ENCODE measurements at places on chromosomes 5 and 9. TPM values are rescaled to one million over a fixed set of nuclear protein-coding genes. Genes with fewer than 3 reads are reported as not detected.
A peak's percentile ranks its signal among the peaks of the same experiment; 100 is the strongest.

- no peak for DNase-seq
These were observed 135.2 kb downstream of the MPDZ start for GRCh38 chr9:13144166-13144775.

GRCh38 chr9:113341712-113342410 lies 1.8 kb upstream of the WDR31 start:
- DNase-seq = peak; percentile 40

DNA sequence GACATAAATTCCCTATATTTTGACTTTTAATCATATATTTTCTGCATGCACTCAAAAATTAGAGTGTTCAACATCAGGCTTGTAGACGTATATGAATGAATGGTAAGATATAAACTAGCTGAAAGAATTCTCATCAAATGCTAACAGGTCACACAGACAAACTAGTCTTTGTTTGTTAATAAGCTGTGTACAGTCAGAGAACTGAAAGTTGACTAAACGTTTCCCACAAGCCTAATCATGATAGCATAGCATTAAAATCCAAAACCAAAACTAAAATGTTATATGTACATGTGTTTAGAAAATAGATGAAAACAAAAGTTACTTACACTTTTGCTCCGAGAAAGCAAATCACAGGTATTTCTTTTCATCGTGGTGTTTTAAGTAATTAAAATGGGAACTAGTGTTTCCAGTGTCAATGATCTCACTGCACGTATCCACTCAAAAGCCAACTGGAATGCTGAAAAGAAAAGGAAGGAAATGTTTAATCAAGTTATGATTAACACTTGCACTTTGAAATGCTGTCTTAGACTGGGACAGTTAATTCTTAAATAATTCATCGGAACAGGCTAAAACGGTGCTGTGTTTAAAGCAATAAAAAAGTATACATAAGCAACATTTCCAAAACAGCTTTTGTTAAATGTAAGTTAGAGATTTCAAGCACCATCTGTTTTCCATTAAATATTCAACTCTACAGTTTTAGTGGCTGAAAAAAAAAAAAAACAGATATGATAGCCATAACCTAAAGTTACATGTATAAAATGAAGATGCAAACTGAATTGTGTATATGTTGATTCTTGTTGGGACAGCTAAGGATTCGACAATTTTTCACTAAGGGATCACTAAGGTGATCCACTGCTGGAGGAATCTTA lies 291.9 kb upstream of the PDE4D start:
- DNase-seq = no peak

GRCh38 chr9:132663117-132663516 lies 6.7 kb downstream of the DDX31 start:
- no peak for DNase-seq

DNA sequence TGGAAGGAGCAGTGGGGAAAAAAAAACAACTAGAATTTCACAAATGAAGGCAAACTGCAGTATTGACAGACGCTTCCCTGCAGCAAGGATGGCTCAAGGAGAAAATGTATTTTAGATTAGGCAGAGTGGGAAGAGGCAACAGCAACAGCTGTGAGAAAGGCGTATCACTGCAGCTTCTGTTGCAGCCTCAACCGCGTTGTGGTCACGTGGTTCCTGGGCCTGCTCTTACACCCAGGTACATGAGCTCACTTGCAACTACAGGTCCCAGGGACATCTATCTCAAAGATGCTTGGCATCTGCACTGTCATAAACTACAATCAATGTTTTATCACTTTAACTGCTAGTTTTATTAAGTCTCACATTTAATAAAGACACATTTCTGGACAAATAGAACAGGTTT lies 36.0 kb upstream of the GOLM1 start:
- DNase-seq = no peak

DNA sequence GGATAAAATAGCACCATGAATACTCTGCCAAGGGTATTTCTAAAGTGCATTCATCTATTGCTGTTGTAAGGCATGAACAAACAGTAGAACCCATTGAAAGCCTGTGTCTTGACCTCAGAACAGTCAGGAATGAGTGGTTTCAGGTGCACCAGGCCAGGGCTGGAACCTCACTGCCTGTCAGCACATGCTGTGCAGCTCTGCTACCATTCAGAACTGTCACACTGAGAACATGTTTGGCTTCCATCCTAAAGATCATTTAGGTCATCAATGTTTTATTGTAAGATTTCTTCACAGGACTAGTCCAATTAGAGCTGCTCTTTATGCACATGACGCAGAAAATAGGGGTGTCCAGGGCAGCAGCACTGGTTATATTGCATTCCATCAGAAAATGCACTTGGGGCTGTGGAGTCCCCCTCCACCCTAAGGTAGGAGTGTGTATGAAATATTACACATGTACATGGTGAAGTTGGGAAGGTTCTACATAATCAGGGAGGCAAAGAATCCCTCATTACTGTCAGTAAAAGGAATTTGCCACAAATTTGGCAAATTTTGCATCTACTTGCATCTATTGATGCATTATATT lies 408.0 kb downstream of the CTNND2 start:
- no peak for DNase-seq

- no peak for DNase-seq
These were observed 29.8 kb downstream of the ANKS6 start for GRCh38 chr9:98766586-98766985.

DNA sequence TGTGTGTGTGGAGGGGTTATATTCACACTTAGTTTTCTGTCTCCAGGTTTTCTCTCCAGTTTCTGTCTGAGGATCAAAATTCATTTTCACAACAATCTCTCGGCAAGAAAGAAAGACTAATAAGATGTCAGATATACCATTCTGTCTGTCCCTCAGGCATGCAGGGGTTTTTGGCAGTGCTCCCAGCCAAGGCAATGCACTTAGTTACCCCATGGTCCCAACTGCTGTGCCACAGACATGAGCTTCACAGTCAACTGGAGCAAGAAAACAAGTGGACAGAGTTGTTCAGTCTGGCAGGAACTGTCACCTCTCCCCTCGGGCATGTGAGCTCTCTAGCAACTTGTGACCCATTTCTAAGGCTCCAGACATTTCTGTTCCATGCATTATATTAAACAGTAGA lies 101.7 kb upstream of the LHFPL2 start:
- DNase-seq = no peak

DNA sequence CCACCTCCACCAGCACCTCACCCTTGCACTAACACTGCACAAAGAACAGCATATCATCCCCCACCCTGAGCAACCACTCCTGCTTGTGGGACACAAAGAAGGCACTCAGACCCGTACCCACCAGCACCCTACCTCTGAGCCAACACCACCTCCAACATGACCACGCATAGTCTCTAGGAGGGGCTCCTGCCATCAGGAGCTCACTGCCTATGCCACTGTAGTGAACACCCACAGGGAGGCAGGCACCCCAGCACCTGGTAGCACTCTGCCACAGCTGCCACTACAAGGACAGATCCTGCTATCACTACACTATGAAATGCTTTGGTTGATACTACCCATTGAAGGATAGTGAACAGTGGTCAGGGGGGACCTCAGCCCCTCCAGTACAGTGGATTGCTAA lies 395.6 kb upstream of the GRAMD2B start:
- DNase-seq = no peak

DNA sequence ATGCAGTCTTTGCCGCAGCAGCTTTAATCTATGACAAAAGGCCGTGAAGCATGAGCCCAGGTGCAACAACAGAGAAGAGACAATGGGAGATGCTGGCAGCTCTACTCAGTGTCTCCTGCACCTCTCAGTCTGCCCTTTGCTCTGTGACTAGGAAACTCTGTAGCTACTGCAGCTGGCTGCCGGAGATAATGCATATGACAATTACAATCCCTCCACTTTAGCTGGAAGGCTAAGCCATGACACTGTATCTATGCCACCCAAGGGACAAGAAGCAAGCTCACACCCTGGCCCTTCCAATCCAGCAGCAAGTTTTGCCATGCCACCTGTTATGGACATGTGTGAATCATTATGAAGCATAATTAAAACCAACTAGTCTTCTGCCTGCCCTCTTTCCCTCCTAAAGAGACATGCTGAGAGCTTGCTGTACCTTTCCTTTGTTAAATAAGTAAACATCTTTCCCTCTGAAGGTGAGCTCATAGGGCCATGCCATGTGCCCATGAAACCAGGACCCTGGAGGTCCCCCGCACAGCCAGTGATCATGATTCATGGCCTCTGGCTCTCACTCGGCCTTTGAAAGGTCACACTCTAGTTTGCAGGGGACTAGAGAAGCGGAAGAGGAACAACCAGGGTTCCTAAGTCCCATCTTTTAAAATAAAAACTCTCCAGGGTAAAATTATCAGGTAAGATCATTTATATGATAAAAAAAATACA lies 219.4 kb downstream of the SPOCK1 start:
- no peak for DNase-seq

- DNase-seq = no peak
These were observed 237.0 kb downstream of the KIF4B start for GRCh38 chr5:155250596-155250995.

GRCh38 chr9:133460405-133461175 lies 812 bp downstream of the CACFD1 start:
- peak; percentile 78 for DNase-seq

DNA sequence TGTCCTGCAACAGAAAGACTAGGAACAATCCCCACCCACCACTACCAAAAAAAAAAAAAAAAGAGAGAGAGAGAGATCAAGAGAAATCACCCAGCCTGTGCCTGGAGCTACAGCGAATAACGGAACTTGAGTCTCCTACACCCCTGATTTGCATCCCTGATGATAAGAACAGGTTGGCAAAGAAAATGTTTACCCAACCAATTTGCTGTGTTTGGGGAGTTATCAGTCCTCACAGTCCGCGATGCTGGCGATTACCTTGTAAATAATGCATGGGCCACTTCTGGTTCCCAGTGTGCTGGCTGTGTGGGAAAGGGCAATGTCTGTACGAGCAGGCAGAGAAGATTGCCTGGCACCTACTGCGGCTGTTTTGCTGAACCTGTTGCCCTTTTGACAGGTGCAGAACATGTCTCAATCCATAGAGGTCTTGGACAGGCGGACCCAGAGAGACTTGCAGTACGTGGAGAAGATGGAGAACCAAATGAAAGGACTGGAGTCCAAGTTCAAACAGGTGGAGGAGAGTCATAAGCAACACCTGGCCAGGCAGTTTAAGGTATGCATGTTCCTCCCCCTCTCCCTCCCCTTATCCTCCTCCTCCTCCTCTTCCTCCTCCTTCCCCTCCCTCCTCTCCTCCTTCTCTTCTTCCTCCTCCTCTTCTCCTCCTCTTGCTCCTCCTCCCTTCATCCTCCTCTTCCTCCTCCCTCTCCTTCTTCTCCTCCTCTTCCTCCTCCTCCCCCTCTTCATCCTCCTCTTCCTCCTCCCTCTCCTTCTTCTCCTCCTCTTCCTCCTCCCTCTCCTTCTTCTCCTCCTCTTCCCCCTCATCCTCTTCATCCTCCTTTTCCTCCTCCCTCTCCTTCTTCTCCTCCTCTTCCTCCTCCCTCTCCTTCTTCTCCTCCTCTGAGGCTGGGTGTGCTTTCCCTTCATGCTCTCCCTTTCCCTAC lies 8.3 kb downstream of the OLFM1 start:
- no peak for DNase-seq

DNA sequence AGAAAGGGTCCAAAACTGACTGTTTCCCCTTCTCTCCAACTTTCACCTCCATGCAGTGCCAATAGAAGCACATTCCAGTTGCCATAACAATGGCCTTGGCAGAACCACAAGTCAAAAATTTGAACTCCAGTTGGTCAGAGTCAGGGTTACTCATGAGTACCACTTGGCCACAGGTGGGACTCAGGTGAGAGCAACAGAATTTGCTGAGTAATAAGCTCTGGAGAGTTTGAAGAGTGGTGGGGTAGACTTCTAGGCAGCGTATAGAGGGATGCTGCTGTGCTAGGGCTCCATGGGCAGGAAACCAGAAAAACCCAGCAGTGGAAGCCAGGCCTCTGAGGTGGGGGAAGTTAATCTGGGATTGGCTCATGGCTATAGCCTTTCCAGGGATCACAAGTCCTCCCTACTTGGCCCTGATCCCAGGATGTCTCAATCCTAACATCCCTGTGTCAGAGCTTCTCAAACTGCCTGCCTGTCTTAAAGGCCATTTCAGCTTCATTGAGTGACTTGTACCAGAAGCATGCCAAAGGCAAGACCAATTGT lies 30.2 kb downstream of the SNX18 start:
- DNase-seq = no peak

- no peak for DNase-seq
These were observed 55.5 kb upstream of the FST start for GRCh38 chr5:53424686-53425615.

DNA sequence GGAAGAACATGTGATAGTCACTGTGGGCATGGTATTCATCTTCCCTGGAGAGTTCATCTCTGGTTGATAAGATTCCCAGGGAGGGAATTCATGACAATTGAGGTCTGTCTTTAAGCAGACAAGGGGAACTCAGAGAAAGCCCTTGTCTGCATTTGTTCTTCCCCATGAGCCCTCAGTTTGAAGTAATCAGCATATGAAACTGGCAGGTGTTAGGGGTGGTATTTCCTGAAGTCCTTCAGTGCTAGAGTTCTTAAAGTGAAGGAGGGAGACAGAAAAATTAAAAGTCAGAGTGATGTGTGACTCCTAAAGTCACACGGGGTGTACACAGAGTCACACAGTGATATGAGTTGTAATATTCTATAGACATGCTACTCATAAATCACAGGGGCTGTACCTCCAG lies 60.6 kb upstream of the SYK start:
- no peak for DNase-seq

DNA sequence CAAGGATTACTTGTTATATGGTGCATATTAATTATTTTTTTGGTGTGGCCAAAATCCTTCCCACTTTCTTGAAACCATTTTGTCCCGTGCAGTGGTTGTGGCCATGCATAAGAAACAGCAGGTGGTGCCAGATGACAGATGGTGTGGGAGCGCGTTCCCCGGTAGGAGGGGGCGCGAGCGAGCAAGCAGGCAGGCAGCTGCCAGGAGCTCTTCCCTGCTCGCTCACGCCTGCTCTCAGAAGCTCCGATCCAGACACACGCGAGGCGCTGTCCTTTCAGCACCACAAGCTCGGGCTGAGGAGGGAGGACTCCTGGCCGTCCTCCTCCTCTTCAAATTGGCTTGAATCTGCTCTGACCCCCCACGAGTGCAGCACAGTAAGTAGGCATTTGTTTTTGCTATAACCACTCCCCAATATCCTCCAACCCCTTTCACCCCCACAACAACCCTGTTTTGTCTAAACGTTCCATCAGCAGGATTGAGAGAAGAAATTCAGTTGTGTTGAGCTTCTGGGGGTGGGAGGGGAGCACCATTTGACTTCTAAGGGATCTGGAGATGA lies at the start of gene NSG2:
NSG2 (plus strand) TSS at position 237 of the 556 bp plus-strand sequence. CDS start 1,050 bp downstream, outside the sequence.
- peak; percentile 69 for DNase-seq

DNA sequence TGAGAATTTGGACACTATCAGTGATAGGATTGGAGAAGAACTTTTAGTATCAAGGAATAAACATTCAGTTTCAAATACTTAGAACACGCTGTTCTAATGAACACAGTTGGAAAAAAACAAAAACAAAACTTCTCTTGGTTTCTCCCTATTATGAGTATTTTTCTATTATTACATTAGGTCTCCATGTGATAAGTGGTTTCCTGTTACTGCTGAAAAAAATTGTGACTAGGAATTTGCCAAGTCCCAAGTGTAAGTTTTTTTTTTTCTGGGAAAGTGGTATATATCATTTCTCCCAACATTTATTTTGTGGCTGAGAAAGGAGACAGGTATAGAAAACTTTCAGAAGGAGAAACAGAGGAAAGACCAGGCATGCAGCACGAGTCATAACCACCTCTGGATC lies 41.1 kb downstream of the PCSK1 start:
- no peak for DNase-seq

Gene NXNL2
- not detected for total RNA-seq

Gene CMYA5
- 2.9 TPM for total RNA-seq

Gene CARTPT
- not detected for total RNA-seq

Gene HACD4
- total RNA-seq = 2.2 TPM

Gene GPX3
- total RNA-seq = 156 TPM

Gene FAM81B
- total RNA-seq = not detected

Gene RHOBTB3
- 59.8 TPM for total RNA-seq

Gene DMRT3
- not detected for total RNA-seq

Gene UNC13B
- total RNA-seq = 25.7 TPM

Gene MEGF10
- total RNA-seq = 0.33 TPM

Gene PROP1
- total RNA-seq = not detected

Data from liver (tissue), 10 donors.